ENCODE measurements at places on chromosomes 2 and 18.

DNA sequence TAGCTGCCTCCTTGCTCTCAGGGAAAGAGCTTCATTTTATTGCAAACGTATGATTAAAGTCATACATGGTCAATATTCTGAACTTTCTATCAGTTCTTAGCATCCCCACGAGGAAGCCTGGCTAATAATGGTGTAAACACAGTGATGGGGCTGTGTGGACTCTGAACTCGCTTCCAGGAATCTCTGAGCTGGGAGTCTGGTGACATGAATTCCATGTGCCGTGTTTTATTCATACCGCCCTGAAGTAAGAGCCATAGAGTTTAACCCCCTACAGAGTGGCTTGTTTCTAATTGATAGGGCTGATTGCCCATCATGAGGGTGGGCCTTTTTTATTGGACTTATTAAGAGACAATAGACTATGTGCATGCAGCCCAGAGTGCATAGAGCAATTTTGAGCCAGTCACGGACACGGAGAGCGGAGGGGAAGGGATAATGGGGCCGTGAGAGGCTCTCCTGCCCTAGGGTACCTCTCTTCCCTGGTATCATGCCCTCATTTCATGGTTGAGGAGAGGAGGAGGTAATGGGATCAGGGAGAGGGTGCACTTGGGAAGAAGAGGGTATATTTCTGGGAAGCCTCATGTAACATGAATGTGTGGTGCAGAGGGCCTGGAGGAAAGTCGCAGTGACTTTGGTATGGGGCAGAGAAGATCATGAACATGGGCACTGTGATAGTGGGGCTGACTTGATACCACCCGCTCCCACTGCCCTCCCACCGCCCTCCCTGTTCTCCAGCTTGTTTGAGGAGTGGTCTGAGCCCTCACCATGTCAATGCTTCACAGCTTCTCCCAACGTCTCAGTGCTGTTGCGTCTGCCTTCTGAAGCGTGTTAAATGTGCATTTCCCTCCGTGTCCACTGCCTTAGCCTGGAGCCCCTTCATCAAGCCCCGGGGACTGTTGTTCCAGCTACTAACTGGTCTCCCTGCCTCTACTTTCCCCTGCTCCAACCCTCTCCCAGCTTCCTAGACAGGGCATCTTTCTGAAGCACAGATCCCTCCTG, 73.2 kb downstream of the IL1R2 start:
- H3K4me1 ChIP-seq: peaks cover 24% of the 10 kb centered on the region
- H3K27me3 ChIP-seq: no peaks in the 10 kb centered on the region
- H3K27ac ChIP-seq: peak overlapping the region; percentile 0
- DNase-seq: no peak

DNA sequence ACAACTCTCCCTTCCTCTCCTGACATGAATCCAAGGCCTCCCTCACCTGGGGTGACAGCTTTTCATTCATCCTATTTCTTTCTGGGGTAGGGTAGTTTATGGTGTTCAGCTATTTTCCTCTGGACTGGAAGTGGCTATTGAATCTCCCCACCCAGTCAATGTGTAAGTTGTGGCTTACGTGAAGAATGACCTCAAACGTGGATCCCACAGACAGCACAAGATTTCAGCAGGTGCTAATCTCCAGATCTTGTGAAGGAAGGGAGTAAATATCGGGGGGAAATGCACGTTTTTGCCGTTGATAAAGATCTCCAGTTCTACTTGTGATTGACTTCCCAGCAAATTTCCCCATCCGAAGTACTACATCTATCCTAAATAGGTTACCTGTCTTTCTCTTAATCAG, 71.4 kb upstream of the THOC1 start:
- H3K4me1 ChIP-seq: peaks cover 2% of the 10 kb centered on the region
- no peak overlapping the region for H3K4me3 ChIP-seq
- DNase-seq: no peak
- no peak overlapping the region for H3K27ac ChIP-seq

DNA sequence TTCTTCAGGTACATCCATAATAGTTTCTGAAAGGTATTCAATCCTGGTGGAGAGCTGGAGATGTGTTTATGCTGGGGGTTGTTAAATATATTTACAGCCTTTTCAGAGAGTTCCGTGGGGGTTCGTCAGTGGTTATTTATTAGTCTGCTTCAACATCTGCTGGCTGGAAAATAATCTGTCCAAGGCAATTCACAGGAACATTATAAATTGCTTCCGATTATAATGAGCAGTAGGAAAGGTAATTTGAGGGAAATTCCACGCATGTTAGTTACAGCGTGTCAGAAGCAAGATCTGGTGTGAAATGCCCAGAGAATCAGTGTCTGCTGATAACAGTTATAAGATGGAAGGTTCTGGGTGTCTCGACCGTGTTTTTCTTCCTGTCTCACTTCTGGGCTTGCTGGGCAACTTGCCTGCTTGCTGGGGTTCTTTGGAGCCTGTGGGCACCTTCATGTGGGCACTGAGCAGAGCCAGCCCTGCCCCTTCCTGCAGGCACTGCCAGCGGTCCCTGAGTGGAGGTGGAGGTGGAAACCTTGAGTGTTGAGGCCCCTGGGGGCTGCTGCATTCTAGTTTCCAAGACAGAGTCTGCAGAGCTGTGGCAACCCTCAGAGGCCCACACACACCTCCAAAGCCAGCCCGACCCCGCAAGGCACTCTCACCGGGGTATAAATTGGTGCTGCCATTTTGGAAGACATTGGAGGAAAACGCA, 185.7 kb downstream of the FAM210A start:
- H3K36me3 ChIP-seq: no peaks in the 10 kb centered on the region
- DNase-seq: no peak
- H3K4me3 ChIP-seq: no peak overlapping the region

DNA sequence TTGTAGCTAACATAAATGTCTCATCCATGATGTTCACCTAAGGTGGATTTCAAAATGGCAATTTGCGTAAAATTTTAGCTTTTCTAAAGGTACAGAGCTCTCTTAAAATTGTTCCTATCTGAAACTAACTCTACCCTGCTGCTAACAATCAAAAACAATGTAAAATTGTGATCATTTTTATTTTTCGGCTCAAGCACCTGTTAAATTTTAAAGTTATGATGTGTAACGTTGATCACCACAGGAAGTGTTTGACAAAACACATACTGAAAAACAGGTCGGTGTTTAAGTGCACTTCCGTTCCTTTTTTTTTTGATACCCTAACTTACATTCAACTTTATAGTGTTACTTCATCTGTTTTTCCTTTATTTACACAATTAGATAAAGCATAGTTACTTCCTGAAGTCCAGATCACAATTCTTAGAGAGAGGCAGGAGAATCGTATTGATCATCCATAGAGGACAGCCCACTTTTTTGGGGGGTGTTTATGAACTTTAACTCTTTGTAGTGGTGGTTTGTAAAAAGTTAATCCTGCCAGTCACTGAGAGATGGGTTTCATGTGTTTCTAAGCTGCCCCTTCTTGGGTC, 6.0 kb upstream of the NCK2 start:
- no peaks in the 10 kb centered on the region for H3K4me1 ChIP-seq
- no peaks in the 10 kb centered on the region for H3K36me3 ChIP-seq
- H3K27me3 ChIP-seq: no peaks in the 10 kb centered on the region
- DNase-seq: no peak
- H3K27ac ChIP-seq: no peak overlapping the region

DNA sequence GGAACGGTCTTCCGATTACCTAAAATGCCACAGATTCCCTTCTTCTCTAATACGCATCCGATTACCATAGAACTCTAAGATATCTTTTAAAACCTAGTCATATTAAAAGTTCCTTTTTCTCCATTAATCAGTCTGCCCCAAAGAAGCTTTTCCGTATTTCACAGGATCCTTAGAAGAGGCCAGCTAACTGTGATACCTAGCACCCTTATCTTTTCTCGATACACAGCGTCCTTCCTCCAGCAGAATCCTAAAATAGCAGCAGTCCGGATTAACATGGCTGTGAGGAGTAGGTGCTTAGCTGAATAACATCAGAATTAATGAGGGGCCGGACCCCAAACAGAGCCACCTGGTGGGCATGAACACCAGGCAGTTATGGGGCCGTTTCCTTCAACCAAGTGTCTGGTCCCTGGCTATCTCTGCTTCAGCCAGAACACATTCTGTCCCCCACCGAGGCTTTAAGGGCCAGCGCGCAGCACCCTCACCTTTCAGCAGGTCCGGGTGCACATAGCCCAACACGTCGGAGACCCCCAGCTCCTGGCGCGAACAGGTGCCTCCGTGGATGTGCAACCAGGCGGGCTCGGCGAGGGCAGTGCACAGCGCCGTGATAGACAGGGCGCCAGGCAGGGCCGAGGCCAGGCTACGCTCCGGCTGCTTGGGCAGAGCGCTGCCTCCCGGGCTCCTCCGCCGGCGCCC, 995 bp downstream of the TMEM127 start:
- no peak for DNase-seq
- no peak overlapping the region for H3K27ac ChIP-seq
- H3K4me3 ChIP-seq: peak overlapping the region; percentile 80
- H3K4me1 ChIP-seq: peaks cover 22% of the 10 kb centered on the region

DNA sequence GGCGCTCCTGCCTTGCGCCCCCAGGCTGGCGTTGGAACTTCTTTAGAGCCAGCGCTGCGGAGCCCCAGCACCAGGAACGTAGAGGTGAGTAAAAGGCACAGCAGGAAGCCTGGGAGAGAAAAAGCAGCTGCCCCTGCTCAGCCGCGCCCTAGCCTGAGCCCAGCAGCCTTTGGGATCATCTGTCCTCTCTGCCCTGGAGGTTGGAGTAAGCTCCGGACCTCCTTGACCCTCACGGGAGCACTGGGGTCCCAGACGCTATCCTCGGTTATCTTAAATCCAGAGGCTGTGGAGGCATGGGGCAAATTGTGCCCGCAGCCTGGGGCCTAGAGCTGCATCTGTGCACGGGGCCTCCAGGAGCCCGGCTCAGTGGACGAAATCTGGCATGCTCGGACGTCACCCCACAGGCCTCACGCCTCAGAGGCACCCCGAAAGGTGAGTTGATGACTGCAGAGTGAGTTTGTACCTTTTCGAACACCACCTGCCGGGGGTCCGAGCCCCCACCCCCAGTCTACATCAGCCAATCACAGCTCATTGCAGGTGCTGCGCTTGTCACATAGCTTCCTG, 1.6 kb upstream of the SLC66A2 start:
- no peaks in the 10 kb centered on the region for H3K36me3 ChIP-seq
- no peak overlapping the region for H3K27ac ChIP-seq
- DNase-seq: peak; percentile 8
- no peaks in the 10 kb centered on the region for H3K27me3 ChIP-seq
- H3K4me3 ChIP-seq: no peak overlapping the region

- H3K36me3 ChIP-seq: no peaks in the 10 kb centered on the region
- H3K4me3 ChIP-seq: no peak overlapping the region
- H3K27me3 ChIP-seq: no peaks in the 10 kb centered on the region
- no peaks in the 10 kb centered on the region for H3K4me1 ChIP-seq
- DNase-seq: no peak
These were observed 46.4 kb downstream of the ZNF804A start for GRCh38 chr2:184644685-184645084.

DNA sequence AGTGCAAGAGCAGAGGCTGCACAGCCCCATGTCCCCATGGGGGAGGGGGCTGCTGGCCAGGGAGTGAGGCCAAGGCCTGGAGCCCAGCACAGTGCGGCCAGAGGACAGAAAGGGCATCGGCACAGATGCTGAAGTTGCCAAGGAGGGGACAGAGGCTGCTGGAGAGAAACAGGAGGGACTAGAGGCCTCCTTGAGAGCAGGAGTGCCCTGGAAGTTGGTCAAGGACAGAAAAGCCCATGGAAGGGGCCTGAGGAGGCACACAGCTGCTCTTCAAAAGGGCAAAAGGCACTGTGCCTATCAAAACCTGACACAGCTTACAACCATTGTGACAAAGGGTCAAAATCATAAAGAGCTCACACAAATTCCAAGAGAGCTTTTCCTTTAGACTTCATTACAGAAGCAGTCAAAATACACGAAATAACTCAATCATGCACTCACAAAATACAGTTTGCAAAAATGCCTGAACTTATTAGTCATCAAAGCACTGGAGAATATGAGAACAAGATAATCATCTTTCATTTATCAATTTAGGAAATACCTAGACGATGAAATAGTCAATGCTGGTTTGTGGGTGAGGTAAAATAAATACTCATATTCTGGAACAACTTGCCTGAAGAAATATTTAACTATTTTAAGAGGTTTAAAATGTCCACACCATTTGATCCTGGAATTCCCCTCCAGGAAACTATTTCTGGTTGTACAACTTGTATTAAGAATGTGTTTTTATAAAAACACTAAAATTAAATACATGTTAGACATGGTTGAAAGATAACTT, 79.6 kb downstream of the USP40 start:
- no peak overlapping the region for H3K4me3 ChIP-seq
- no peaks in the 10 kb centered on the region for H3K36me3 ChIP-seq
- no peaks in the 10 kb centered on the region for H3K27me3 ChIP-seq
- H3K27ac ChIP-seq: no peak overlapping the region
- no peaks in the 10 kb centered on the region for H3K4me1 ChIP-seq
- no peak for DNase-seq

GRCh38 chr18:35091841-35092240, 50.6 kb downstream of the MAPRE2 start:
- peaks cover 7% of the 10 kb centered on the region for H3K4me1 ChIP-seq
- H3K4me3 ChIP-seq: no peak overlapping the region

- H3K4me3 ChIP-seq: peak overlapping the region; percentile 99
- peaks cover 1% of the 10 kb centered on the region for H3K4me1 ChIP-seq
- peak overlapping the region; percentile 95 for H3K27ac ChIP-seq
- no peaks in the 10 kb centered on the region for H3K36me3 ChIP-seq
- DNase-seq: no peak
These were observed 758 bp downstream of the RIF1 start for GRCh38 chr2:151410485-151410834.

- H3K27ac ChIP-seq: no peak overlapping the region
- H3K36me3 ChIP-seq: no peaks in the 10 kb centered on the region
- no peak overlapping the region for H3K4me3 ChIP-seq
- H3K27me3 ChIP-seq: no peaks in the 10 kb centered on the region
These were observed 9.6 kb upstream of the ITPRIPL1 start for GRCh38 chr2:96315400-96316071.

DNA sequence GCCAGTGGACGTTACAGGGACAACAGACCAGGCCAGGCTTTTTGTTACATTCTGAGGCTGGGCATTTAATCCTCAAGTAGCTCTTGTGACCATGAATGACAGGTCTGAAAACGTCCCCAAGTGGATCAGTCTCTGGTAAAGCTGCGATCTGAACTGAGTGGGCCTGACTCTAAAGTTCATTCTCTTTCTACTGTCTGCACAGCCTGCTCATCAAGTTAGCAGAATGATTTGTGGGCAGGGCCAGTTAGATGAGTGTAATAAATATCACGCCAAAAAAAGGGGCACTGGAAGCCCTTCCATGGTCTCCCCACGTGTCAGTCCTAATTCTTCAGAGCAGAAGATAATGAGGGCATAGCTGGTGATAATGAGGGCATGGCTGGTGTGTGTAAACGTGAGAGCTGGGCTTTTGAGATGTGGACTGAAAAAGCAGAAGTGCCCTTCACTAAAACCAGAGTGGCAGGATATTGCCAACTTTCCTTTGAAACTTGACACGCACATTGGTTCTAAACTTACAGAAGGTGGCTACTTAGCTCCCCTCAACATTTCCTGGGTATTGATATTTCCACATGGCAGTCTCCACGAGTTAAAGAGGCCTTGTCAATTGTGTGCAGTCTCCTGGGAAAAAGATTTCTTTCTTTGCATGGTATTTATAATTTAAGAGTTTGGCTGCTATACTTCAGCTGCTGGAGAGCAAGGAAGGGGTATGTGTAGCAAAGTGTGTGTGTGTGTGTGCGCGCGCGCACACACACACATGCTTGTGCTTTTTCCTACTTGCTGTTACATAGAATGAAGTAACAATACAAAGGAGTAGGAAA, 72.7 kb upstream of the LYPD6B start:
- no peak for DNase-seq
- H3K27me3 ChIP-seq: no peaks in the 10 kb centered on the region
- H3K27ac ChIP-seq: no peak overlapping the region
- no peaks in the 10 kb centered on the region for H3K4me1 ChIP-seq
- H3K36me3 ChIP-seq: no peaks in the 10 kb centered on the region
